SK-MEL-5 (cell line): ENCODE measurements at places on chromosomes 13 and 19. TPM values are rescaled to one million over a fixed set of nuclear protein-coding genes. Genes with fewer than 3 reads are reported as not detected.

PSPN gene
- 0.74 and 0.98 TPM in 2 replicates for total RNA-seq

ZNF729 gene
- not detected in 2 replicates for total RNA-seq

DNA sequence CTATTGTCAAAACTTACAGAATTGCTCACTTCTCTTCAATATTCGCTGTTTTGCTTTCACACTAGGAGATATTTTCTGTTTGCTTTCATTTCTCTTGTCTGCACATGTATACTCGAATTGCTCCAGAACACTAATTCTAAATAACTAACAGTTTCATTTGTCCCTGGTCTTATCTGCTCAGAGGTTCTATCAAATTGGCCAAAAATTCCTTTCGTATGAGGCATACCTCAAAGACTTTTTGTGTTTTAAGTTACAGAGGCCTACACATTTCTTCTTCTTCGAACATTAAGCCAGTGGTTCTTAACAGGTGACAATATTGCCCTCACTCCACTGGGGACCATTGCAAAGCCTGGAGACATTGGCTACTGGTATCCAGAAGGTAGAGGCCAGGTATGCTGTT lies 1314.6 kb downstream of the EFNB2 start:
- no peak for DNase-seq

DNA sequence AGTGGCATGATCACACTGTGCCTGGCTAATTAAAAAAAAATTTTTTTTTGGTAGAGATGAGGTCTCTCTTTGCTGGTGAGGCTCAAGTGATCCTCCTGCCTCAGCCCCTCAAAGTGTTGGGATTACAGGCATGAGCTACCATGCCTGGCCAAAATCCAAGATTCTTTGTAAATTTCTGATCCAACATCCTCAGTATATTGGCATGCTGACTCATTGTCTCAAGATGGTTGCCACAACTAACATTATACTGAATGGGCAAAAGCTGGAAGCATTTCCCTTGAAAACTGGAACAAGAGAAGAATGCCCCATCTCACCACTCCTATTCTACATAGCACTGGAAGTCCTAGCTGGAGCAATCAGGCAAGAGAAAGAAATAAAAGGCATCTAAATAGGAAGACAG lies 100.0 kb downstream of the KLF5 start:
- DNase-seq, result no peak

DNA sequence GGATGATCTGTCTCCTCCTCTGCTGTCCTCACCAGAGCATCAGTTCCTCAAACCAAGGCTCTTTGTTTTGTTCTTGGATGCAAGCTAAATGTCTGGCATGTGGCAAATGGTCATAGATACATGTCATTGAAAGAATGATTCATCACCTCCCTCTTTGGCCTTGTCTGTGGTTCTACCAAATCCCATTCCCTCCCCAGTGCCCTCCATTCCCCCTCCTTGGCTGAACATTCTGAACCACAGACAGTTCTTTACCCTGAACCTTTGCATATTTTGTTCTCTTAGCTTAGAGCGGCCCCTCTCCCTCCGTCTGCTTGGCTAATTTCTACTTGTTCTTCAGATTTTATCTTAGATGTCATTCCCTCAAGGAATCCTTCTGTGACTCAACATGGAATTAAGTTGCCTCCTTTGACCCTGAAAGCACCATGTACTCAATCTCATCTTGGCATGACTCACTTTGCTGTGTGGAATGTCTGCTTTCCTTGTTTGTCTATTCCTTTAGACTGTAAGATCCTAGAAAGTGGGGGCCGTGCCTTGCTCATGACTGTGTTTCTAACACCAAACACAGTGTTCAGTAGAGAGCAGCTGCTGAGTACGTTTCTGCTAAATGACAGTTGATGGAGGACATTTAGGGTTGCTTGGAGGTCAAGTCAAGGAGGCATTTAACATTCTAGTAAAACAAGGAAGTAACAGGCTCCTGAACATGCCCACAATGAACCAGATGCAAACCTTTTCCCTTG lies 8.1 kb downstream of the ALOX5AP start:
- no peak for DNase-seq

- DNase-seq, result no peak
These were observed 99.7 kb downstream of the DCLK1 start for GRCh38 chr13:36031490-36031889.

- DNase-seq, result no peak
These were observed 99.6 kb downstream of the FOXO1 start for GRCh38 chr13:40566811-40567210.

GRCh38 chr13:83214452-83214851 lies 667.8 kb downstream of the SLITRK1 start:
- DNase-seq, result no peak

DNA sequence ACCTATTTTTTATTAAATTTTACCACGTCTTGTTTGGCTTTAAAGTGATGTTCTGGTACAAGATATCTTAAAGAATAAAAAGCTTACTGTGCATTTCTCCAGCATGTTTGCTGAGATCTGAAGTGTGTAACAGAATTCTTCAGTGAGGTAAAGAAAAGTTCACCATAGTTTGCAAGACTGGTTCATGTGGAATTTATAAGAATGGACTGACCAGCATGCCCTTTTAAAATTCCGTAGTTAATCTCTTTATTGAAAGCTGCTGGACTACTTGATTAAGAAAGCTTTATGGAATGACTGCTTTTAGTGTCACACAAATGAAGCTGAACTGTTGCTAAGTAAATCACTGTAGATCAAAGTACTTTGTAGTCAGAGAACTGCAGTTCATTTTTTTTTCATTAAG lies 119.2 kb downstream of the GPC6 start:
- DNase-seq, result no peak

- DNase-seq, result no peak
These were observed 661 bp upstream of the MIR17HG start for GRCh38 chr13:91346850-91347201.

DNA sequence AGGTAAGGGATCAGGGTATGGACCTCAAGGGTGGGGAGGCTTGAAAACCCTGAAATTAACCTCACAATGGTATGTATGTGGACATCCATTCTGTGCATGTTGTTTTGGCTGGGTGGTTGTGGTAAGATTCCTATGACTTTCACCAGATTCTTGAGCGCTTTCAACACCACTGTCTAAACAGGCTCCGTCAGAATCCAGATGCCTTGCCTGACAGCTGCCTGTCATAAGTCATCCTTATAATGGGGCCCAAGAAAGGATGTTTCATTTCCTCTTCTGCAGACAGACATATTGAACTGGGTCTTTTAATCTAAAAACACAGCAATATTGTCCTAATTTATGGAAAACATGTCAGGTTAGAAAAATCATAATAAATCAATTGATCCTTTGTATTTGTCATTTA lies 41.3 kb downstream of the ALOX5AP start:
- DNase-seq, result no peak

DNA sequence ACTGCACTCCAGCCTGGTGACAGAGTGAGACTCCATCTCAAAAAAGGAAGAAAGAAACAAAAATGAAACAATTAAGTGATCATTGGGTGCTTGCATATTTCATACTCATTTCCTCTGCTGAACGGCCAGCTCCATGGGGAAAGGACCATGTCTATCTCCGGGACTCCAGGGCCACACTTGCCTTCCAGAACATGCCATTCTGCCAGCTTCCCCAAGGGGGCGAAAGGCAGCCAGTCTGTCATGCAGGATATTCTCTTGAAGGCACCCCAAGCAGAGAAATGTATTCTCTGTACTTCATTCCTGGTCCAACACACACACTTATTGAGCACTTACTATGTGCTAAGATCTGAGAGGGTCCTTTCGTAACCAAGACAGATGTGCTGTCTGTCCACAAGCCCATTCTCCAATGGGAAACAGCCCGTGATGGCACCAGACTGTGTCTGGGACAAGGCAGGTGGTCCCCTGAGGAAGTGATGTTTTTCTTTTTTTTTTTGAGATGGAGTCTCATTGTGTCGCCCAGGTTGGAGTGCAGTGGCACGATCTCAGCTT lies 10.2 kb upstream of the CARM1 start:
- peak; percentile 63 for DNase-seq
